ENCODE measurements at places on chromosomes 5 and 9.

GRCh38 chr5:51384281-51384840, 1.1 kb downstream of the ISL1 start:
- DNase-seq: peak; percentile 37

DNA sequence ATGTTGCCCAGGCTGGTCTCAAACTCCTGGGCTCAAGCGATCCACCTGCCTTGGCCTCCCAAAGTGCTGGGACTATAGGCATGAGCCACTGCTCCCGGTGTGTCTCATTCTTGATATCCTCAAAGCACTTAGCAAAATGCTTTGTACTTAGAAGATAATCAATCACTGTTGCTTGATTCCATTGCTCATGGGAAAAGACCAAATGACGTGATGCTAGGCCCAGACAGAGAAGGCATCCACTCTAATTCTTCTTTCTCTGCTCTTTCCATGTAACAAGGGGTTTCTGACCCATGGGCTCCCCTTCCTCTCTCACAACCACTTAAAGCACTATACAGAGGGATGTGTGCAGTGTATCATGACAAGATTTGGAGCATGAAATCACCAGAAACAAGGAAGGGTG, 83.0 kb downstream of the APBA1 start:
- no peak for DNase-seq

DNA sequence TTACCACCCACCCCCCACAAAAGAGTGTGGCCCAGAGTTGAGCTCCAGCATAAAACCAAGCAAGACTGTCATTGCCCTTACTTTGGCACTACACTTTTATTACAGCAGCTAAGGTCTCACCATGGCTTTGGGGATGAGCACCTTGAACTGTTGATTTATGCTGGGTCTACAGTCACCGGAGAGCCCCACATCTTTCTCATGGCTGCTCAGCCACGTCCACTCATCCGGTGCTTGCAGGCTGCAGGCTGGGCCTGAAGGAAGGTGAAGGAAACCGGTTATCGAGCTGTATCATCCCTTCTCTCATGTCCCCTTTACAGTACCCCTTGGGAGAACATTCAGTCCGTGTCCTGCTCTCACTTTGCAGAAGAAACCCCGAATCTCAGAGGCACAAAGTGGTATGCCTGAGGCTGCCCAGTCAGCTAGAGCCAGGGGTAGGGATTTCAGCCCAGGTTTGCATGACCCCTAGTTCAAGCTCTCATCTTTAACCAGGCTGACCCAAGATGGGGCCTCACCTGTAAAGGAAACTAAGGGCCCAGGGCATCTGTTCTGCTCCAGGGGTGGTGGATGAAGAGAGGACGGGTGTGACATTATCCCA, 11.6 kb downstream of the TMOD1 start:
- no peak for DNase-seq

DNA sequence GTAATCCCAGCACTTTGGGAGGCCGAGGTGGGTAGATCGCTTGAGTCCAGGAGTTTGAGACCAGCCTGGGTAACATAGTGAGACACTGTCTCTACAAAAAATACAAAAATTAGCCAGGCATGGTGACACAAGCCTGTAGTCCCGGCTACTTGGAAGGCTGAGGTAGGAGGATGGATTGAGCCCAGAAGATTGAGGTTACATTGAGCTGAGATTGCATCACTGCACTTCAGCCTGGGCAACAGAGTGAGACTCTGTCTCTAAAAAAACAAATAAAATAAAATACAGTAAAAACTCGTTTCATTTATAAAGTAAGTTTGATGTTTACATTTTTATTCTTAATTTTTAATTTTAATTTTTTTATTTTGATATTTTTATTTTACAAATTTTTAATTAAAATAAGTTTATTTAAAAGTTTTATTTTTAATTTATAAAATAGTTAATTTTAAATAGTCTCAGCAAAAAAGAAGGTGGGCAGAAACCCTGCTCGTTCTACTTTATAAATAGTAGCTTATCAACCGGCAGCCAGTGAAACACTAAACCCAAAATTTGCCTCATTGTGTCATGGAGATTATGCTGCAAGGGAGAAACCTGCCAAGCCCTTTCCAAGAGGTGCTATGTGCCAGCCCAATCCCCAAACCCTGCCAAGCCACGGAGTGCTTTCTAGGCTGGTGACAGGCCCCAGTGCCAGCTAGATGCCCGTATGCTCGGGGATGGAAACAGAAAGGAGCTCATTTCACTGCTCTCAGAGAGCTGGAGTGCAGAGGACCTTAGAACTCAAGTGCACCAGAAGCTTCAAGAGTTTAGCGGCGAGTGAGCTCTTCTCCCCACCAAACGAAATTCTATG, 38.9 kb downstream of the SERINC5 start:
- DNase-seq: no peak

- no peak for DNase-seq
These were observed 60.4 kb upstream of the RGMB start for GRCh38 chr5:98713027-98713426.

DNA sequence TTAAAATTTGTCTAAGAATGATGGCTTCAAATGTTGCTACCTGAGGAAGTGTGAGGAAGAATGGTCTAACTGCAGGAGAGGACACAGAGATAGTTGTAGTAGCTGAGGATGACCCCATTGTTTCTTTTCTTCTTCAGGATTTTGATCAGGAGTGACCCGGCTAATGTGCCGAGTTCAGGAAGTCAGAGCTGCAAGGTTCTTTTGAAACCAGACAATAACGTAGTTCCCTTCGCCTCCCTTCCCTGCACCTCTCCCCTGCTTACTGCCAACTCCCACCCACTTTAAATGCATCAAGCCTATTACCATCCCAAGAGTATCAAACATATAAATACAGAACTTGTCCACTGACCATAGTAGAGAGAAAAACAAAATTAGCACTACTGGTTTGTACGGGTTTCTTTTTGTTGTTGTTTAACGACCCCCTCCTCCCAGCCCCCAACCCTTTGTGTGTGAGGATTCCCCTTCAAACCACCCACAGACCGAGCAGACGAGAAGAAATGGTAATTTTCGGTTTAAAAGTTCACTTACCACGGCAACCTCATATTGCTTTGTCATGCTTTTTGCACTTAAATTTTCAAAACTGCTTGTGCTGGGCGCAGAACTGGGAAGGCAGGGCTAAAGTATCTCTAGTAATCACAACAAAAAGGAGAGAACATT, 23.5 kb upstream of the ELAVL2 start:
- DNase-seq: no peak

DNA sequence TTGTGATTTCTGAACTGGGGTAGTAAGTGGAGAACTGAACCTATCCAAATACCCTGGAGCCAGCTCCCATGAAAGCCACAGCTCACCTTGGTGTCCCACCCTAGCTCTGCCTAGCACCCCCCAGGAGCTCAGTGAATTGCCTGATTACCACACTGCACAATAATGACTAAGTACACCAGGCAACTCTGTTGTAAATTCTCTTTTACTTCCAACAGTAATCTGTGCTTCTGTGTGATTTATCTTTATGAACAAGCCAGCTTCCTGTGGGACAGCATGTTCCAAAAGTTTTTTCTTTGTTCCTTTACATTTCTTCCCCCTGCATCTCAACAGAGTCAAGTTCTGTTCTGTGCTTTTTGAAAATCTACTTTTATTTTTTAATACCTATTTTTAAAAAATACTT, 22.1 kb upstream of the GRPEL2 start:
- no peak for DNase-seq

- DNase-seq: no peak
These were observed 288.5 kb upstream of the ANKH start for GRCh38 chr5:15160091-15160490.

DNA sequence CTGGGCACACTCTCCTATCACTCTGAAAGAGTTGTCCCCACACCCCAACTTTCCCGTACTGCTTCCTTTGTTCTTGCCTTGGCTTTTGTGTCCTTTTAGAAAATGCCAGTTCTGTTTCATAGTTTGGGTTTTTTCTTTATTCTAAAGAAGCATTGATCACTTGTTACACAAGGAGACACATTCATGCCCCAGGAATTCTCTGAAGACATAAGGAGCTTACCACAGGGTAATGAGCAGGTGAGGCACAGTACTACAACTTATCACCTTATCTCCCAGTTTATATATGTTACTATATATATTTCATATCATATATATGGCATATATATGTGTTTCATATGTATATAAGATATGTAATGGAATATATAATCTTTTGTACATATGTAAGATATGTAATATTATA, 6.5 kb upstream of the SSBP2 start:
- DNase-seq: peak; percentile 58

- DNase-seq: no peak
These were observed 231.5 kb downstream of the MPDZ start for GRCh38 chr9:13047827-13048587.

- no peak for DNase-seq
These were observed 36.7 kb upstream of the IZUMO3 start for GRCh38 chr9:24582146-24583126.

DNA sequence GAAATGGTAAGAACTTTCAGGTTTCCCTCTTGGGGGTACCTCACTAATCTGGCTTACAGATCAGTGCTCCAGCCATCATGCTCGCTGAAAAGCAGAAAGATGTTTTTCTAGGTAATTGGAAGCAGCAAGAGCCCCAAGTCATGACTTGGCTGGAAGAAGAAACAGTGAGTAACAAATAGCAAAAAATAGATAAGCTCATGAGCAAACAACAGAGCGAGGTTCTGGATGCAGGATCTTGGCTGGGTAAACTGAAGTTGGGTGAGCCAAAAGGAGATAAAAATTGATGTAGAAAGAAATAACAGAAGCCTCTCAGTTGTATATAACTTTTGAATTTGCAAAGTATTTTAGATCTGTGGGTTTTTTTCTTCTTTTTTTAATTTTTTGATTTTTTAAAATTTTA, 110.1 kb downstream of the INSYN2B start:
- no peak for DNase-seq

DNA sequence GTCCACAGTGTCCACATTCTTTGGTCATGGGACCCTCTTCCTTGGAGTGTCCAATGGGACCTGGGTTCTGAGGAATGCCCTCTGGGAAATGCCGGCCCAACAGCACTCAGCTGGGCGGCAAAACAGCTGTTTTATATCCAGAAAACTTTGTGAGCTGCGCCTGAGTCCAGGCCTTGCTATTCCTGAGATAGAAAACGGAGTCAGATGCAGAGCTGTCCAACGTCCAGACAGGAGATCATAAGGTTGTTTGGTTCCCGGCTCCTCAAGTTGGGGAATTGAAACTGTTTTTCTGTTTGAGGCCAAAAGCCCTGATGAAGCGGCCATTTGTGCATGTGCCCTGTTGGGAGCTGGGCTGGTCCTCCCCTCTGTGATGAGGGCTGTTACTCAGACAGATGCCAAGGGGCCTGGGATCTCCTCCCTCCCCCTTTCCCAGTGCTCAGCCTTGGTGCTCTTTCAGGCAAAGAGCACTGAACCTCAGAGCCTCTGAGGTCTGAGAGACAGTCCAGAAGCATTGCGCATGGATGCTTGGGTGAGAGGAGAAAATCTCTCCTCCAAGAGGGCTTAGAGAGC, 66.6 kb upstream of the GARNL3 start:
- no peak for DNase-seq

GRCh38 chr5:82640916-82641315, 362.8 kb upstream of the RPS23 start:
- peak; percentile 1 for DNase-seq

- no peak for DNase-seq
These were observed 294.8 kb downstream of the ATPSCKMT start for GRCh38 chr5:9954869-9955268.

All from trophoblast cell (in vitro differentiated cells and primary cell).